ENCODE measurements at places on chromosomes 1 and 21.
A peak's percentile ranks its signal among the peaks of the same experiment; 100 is the strongest.

GRCh38 chr21:15752763-15753407 lies 23.1 kb downstream of the USP25 start:
- DNase-seq, result no peak

- DNase-seq, result no peak
Observed at GRCh38 chr1:119209596-119210295, 69.3 kb upstream of the WARS2 start.

- DNase-seq, result no peak
Observed at GRCh38 chr21:29217818-29218291, 80.9 kb upstream of the BACH1 start.

DNA sequence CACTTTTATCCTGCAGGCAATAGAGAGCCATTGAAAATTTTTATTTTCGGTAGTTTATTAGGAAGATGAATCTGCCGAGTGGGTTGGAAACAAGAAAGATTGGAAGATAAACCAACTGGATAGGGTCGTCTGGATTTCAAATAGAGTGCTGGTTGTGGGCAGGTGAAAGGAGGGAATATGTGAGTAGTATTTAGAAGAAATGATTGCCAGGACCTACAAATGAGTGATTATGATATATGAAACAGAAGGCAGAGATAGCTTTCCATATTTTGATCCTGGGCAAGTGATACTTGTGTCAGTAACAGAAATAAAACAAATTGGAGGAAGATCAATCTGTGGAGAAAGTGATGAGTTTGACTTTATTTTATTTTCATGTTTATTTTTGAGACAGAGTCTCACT lies 2.5 kb downstream of the CNIH4 start:
- DNase-seq, result no peak

- no peak for DNase-seq
Observed at GRCh38 chr1:8166406-8166805, 140.3 kb upstream of the ERRFI1 start.

DNA sequence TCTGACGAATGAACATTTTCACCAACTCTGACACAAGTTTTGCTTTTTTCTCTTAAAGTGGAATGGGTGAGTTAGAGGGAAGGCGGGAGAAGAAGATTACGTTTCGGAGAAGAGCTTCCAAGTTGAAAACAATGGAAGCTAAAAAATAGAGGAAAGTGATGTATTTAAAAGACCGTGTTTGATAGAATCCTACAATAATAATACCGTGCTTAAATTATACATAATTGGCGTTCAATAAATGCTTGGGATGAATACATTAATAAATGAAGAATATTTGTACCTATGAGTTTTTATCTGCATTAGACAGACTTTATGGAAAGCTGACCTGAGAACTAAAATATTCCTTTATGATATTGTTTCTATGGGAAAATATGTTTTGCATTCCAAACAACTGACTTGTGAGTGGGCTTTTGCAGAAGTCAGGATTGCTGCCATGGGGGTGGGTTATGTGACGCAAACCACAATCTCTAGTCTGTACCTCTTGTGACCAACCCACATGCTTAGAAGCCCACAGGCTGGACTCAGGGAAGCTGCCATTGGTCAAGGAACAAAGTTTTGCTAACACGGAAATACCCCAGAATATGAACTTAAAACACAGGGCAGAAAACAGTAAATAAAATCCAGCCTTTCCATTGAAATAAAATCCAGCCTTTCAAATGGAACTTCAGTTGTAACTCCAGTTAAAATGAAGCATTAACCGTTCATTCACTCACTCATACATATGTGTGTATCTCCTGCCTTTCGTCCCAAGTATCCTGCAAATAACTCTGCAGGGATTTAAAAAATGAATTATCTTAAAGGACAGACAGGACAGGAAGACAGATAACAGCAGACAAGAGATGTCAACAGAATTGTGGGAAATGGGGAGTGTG lies 21.3 kb upstream of the ATF3 start:
- no peak for DNase-seq

GRCh38 chr1:39609618-39610331 lies 29.7 kb downstream of the HEYL start:
- peak; percentile 72 for DNase-seq

DNA sequence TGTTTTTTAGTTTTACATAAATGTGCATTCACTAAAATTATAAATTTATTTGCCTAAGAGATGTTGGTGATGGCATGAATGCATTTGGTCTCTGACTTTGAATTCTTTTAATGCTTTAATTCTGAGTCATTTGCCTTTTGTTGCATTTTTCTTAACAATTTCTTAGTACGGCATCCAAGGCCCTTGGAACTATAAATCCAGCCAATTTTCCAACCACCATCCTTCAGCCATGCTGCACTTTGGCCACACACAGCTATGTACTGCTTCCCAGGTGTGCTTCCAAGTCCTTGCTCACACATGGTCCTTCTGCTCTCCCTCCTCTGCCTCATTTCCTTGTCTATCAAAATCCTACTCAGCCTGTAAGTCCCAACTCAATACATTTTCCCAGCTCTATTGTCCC lies 161.0 kb downstream of the DHRS3 start:
- no peak for DNase-seq

DNA sequence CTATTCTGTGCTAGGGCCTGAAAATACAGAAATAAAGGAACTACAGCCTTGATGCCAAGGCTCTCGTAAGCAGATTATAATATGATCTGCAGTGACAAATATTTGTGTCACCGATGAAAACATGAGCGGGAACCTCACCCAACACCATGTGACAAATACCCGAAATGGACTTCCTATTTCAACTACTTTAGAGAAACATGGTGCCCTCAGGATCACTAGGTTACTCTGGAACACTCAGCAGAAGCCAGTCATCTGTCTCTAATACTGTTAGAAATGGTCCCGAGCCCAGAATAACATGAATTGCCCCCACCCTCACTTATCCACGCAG lies 463 bp upstream of the VAMP3 start:
- DNase-seq, result no peak

- DNase-seq, result no peak
Observed at GRCh38 chr1:57423656-57424211, at the start of gene DAB1. Gene DAB1 (minus strand): TSS chr1:57424060. CDS start chr1:57291030, 133,030 bp downstream.

DNA sequence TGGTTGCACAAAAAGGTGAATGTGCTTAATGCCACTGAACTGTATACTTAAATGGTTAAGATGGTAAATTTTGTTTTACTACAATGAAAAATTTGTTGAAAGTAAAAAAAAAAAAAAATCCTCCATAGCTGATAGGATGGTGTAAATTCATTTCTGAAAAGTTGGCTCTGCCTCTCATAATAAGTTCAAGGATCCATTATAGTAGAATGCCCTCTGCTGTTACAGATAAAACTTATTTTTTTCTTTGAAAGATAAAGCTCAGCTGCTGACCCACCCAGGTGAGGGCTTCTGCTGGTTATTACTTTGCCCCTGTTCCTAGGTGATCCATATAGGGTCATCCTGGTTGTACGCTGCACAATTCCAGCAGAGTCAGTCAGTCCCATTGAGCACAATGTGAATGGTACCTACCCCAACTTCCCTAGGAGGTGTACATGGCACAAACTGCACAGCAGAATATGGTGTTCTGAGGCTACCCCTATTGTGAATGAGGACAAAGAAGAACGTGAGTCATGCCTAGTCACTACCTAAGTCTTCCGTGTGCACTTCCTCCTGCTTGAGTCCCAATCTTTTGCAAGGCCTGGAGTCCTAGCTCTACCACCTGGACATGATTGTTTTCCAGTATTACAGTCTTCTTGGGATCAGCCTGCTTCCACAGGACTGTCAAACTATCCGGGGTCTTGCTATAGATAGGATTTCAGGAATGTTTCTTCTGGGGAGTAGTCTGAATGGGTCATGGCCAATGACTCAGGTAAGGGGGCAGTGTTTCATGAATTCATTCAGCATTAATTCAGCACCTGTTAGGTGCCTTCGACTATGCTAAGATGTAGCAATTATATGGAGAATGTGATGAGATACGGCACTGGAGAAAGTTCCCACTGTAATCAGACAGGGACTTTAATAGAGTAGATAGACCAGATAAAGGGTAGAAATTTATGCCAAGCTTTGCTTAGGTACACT lies 20.8 kb upstream of the CD5L start:
- DNase-seq, result no peak

DNA sequence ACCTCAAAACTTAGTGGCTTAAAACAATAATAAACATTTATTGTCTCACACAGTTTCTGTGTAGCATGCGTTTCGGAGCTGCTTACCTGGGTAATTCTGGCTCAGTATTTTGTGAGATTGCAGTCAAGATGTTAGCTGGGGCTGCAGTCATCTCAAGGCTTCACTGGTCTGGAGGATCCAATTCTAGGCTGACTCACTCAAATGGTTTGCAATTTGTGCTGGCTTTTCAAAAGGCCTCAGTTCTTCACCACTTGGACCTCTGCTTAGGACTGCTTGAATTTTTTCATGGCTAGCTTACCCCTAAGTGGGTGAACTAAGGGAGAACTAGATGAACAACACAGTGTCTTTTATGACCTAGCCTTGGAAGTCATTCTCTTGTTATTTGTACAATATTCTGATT lies 21.0 kb downstream of the XPR1 start:
- DNase-seq, result no peak

DNA sequence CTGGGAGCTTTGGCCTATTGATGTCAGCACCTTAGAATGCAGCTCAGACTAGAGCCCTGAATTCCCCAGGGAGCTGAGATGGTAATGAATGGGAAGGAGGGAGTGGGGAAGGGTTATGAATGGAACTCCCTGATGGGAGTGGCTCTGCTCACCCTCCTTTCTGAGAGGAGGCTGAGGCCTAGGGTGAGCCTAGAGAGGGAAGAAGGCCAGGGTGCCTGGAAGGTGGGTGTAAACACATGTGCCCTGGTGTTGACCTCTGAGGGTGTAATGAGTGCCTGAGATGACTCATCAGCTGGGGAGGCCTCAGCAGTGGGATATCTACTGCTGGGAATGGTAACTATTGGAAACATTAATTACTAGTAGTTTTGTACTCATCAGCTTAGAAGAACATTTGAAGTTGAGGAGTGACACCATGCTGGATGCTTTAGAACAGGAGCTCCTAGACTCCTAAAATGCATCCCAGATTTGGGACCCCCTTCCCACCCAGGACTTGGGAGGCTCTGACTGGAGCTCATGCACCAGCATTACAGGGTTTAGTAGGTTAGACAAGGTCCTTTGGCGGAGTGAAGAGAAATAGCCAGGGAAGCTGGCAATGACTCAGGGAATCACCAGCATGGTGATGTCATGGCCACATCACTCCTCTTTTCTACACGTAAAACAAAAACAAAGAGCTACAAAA lies 16.0 kb upstream of the PIGV start:
- DNase-seq, result no peak

DNA sequence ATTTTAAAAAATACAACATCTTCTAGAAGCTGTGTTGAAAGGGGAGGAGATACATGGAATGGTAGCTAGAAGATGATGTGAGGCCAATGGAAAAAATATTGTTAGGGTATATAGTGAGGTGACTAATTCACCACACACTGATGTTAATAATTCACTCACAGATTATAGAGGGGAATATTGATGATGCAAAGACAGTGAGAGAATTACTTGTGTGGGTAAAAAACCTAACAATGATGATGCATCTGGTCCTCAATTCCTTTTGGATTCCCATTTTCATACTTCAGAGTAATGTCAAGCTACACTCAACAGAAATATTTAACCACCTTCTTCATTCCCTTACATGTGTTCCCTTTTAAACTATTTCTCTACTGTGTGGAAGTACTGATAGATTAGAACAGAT lies 169.5 kb upstream of the DPYD start:
- DNase-seq, result no peak

DNA sequence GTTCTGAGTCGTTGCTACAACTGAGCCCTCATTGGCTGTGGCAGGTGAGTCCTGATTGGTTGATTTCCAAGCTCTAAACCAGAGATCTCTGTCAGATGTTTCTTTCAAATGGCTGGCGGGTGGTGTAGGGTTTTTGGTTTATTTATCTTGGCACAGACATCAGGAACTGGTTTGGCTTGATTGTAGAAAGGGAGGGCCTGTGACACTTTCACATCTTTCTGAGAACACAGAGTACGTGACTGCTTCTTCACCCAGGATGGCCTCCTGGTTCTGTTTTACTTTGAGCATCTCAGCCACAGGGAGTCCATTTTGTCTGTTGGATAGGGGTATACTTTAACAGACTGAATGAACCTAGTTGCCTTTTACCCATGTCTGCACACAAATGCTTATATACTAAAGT lies 89.4 kb upstream of the GPR52 start:
- DNase-seq, result no peak

- DNase-seq, result no peak
Observed at GRCh38 chr1:64039390-64039926, 164.0 kb upstream of the UBE2U start.

DNA sequence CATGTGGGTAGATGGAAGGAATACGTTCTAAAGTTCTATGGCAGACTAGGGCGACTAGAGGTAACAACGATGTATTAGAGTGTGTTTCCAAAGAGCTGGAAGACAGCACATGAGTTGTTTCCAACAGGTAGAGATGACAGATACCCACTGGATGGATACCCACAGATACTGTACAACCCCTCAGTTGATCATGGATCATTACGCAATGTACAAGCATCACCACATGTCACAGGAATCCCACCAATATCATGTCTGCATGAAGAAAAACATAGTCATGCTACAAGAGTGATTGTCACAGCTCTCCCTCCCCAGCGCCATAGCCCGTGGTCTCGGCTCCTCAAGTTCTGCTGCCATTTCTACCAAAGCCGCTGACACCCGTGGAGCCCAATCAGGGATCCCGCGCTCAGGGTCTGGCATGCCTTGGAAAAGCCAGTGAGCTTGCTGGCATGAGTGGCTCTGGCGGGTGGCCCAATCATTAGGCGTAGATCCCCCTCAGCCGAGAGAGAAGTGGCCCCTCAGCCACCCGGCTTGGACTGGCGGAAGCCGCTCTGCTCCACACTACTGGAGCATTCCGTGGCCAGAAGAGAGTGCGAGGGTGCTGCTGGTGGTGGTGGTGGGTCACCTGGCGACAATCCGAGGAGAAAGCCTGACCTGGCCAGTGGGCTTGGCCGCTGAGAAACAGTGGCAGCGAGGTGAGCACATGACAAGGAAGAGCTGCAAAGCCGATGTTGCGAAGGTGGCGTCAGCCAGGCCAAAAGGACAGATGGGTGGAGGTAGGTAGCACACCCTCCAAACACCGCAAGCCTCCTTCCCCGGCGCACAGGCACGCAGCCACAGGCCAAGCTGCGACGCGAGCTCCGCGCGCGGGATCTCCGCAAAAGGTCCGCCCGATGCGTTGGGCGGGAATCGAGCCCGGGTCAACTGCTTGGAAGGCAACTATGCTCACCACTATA lies 65.7 kb upstream of the FCGR2A start:
- peak; percentile 35 for DNase-seq

GRCh38 chr1:113185463-113186104 lies 112.6 kb downstream of the LRIG2 start:
- DNase-seq, result no peak

DNA sequence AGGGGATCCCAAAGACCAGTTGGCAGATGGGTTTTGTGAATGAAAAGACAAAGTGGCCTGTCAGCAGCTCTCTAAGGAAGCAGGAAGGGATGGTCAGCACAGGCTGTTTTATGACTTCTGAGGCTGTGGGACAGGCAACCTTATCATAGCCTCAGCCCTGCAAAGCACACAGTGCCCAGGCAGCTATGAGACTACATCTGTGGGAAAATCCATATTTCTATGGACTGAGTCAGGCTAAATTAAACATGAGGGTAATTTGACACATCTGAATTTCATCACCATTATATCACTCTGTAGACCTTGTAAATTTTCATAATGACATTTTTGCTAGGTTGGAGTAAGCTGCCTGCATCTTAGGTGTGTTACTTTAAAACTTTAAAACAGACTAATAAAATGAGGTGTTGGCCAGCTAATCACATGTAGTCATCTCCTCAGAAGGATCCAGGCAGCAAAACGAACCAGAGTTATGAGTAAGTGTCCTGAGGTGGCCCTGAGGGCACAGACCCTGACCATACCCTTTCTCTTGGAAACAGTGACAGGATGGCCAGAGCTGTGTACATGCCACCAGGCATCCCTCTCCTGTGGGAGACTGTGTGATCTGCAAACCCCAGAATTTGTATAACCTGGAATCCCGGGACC lies 14.6 kb downstream of the NGF start:
- DNase-seq, result no peak

All from KBM-7 (cell line).